ENCODE measurements at places on chromosomes 4 and X.

- DNase-seq = no peak
These were observed 351 bp upstream of the SLC30A9 start for GRCh38 chr4:41989994-41990364.

GRCh38 chr4:21869978-21870745 lies 78.4 kb downstream of the KCNIP4 start:
- DNase-seq = no peak

DNA sequence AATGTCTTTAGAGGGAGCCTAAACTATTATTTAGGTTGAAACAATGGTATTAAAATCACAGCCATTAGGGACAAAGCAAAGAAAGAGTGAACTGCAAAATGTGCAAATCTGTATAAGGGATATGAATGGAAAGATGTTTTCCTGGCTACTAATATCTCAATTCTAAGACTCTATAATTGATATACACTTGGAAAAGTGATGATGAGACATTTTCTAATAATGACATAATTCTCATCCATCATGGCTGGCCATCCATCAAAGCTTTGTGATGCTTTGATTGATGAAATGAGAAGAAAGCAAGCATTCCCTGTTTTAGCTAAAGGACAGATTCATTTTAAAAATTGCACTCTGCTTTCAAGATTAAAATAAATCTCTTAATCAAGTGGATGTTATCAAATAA lies 965.5 kb upstream of the IGFBP7 start:
- no peak for DNase-seq

DNA sequence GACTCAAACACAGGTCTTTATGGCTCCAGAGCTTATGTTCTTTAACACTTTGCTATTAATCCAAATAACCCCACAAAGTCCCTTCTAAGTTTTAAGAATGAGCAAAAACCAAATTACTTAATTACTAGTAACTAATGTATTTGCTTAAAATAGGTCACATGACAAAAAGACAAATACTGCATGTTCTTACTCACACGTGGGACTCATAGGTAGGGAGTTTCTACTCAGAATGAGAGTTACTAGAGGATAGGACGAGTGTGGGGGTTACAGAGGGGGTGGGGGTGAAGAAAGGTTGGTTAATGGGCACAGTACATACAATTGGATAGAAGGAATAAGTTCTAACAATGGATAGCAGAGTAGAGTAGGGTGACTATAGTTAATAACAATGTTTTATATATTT lies 5.8 kb downstream of the RPS6KA3 start:
- no peak for DNase-seq

Measured in activated naive CD8-positive, alpha-beta T cell treated with anti-CD3 and anti-CD28 coated beads, Interleukin-2, amount 10 ng/mL, durations not matched to agents 7 days and 5 days (primary cell).